Urinary bladder (tissue), 4 donors: ENCODE measurements at places on chromosomes 6 and 20.
A peak's percentile ranks its signal among the peaks of the same experiment; 100 is the strongest.

DNA sequence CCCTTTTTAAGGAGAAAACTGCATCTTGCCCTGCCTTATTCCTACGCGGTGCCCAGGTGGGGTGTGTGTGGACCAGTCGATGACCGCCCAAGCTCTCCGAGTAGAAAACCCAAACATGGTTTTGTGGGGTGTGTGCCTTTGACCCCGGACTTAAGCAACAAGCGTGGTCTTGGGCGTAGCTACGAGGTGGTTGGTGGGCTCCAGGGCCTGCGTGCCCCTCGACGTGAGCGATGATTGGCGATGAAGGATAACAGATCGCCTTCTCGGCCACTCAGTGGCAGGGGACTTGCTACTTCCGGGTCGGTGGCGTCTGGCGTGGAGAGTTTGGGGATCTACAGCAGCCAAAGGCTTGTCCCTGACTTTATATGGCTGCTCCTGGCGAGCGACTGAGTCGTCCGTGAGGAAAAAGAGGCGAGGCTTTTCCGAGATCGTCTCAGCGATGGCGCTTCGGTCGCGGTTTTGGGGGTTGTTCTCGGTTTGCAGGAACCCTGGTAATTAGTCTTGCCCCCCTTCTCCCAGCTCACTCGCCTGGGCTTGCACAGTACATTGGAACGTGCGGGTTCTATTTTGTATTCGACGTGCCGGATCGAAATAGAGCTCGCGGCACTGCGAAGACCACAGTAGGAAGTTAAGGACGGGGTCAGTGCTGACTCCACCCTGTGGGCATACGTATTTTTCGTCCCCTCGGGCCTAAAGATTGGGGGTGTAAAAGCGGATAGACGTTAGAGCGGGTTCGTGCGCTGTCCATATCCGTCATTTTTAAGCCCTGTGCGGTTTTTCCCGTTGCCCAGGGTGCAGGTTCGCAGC, at the start of gene MRPL18:
TSS of gene MRPL18 (plus strand) at position 319 of the 807 bp plus-strand sequence. CDS start at position 440, 121 bp downstream.
- DNase-seq: peak; percentile 95

GRCh38 chr6:28371706-28372451, 22.1 kb downstream of the ZKSCAN3 start:
- no peak for DNase-seq

- no peak for DNase-seq
These were observed 35.3 kb downstream of the C6orf52 start for GRCh38 chr6:10658910-10659698.

DNA sequence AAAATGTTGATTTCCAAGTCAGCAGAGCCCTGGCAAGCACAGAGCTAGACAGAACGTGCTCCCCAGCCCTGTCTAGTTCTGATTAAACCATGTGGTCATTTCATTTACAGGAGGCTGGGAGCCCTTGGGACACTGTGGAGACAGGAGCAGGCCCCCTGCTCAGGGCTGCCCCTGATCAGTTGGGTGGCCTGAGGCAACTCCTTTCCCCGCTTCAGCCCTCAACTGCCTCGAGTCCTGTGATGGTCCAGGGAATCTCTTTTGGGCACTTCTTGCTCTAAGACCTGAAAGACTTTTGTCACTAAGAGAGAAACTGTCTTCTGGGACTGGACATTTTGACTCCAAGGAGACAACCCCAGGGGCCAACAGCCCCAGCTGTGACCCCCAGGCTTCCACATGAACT, 13.5 kb downstream of the DYNLRB1 start:
- DNase-seq: no peak

GRCh38 chr20:57437672-57438330, 46.6 kb downstream of the RBM38 start:
- DNase-seq: no peak

GRCh38 chr20:58366866-58367265, 22.2 kb upstream of the VAPB start:
- no peak for DNase-seq

DNA sequence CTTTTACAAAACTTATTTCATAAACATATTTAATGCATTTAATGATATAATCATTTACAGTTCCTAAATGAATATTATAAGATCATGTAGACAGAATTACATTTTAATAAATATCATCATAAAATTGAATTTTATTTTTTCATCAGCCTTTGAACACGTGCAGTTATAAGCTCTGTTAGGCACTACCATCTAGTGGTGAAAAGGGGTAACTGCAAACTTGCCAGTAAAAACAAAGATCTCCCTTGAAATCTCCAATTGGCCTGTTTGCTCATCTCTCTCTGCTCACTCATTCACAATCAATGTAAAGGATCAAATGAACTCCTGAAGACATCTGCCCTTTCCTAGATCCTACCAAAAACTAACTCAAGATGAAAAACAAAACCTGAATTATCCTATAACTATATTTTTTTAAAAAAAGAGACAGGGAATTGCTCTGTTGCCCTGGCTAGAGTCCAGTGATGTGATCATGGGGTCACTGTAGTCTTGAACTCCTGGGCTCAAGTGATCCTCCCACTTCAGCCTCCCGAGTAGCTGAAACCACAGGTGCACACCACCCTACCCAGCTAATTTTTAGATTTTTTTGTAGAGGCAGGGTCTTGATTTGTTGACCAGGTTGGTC, 31.7 kb downstream of the SAMHD1 start:
- DNase-seq: peak; percentile 13

DNA sequence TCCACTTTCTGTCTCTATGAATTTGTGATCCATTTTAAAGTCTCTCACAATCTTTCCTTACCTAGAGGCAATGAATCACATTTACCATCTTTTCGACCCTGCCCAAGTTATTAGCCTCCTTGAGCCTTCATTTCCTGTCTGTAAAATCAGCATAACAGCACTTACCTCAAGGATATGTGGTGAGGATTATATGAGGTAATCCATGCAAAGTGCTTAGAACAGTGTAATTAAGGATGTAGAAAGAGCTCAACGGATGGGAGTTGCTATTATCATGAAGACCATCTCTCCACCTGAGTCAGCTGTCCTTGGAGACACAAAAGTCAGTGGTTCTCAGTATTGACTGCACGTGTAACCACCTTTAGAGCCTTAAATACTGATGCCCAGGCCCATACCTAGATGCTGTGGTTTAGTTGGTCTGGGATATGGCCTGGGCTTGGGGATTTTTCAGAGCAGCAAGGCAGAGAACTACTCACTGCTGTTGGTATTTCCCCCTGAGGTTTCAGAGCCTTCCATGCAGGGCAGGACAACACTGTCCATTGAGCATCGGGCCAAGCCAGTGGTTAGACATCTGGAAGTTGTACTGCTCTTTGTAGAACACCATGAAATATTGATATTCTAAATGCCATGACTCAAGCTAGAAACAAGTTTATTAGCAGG, 55.8 kb downstream of the LYRM2 start:
- no peak for DNase-seq

DNA sequence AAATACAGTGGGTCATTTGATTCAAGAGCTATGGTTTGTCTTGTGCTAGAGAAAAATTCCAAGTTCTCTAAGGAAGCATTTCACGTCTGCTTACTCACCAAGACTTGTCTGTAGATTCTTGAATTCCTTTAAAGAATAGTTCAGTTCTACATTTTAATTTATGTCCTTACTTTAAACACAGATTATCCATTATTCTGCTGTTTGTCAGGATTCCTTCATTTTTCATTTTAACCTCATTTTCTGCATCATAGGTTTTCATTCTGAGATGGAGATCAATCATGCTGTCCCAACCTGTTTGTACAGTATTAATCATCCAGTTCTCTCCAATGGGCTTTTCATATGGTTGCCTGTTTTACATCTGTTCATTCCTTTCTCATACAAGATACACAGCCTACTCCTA, 24.5 kb upstream of the POPDC3 start:
- no peak for DNase-seq

DNA sequence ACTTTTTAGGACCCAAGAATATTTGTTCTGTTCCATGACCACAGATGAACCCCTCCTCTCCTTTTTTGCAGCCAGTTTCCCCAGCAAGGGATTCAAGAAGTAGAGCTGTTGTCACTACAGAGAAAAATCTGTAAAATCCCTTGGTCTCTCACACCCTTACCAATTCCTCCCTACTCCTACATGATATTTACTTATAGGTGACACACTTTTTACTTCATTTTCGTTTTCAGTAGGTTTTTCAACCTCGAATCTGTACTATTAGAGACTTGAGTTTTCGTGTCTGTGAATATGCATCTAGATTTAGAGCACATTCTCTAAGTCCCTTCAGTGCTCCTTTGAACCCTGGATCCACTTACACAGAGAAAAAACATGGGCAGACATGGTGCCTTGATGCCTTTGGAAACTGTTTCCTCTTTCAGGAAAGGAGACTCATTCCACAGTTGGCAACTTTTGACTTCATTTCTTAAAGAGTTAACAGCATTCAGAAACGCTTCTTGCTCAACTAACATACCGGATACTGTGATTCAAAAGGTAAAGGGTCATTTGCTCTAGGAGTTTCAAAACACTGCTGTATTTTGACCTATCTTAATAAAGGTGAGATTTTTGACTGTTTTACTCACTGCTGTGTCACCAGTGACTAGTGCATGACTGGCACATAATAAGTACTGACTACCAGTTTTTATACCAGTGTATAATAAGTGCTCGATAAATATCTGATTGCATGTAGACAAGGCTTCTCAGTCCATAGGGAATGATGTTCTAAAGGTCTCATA, 50.6 kb downstream of the LAMA4 start:
- no peak for DNase-seq

GRCh38 chr6:157535340-157536222, 154.6 kb downstream of the ZDHHC14 start:
- no peak for DNase-seq

GRCh38 chr6:84512391-84512790, 252.0 kb downstream of the TBX18 start:
- no peak for DNase-seq

GRCh38 chr6:34179106-34179720, 33.3 kb upstream of the GRM4 start:
- DNase-seq: no peak

- DNase-seq: no peak
These were observed 16.8 kb downstream of the VEGFA start for GRCh38 chr6:43786664-43787329.

GRCh38 chr6:116492331-116493067, 18.9 kb upstream of the CALHM5 start:
- no peak for DNase-seq

DNA sequence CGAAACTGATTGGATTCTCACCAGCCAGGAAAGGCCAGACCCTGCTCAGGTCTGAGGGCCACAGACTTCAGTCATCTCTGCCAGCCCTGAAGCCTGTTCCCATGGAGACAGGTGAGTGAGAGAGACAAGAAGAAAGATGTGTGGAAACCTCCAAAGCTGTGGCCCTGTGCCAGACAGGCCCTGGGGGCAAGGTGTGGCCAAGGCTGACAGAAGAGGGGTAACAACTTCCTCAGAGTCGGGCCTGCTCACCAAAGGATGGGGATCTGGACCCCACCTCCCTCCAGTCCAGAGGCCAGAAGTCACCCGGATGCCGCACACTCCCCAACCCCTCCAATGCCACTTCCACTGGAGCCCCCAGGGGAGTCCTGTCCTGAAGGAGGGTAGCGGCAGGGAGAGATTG, 73.6 kb downstream of the MDGA1 start:
- DNase-seq: no peak

GRCh38 chr6:37502703-37503291, 3.1 kb upstream of the CCDC167 start:
- no peak for DNase-seq

DNA sequence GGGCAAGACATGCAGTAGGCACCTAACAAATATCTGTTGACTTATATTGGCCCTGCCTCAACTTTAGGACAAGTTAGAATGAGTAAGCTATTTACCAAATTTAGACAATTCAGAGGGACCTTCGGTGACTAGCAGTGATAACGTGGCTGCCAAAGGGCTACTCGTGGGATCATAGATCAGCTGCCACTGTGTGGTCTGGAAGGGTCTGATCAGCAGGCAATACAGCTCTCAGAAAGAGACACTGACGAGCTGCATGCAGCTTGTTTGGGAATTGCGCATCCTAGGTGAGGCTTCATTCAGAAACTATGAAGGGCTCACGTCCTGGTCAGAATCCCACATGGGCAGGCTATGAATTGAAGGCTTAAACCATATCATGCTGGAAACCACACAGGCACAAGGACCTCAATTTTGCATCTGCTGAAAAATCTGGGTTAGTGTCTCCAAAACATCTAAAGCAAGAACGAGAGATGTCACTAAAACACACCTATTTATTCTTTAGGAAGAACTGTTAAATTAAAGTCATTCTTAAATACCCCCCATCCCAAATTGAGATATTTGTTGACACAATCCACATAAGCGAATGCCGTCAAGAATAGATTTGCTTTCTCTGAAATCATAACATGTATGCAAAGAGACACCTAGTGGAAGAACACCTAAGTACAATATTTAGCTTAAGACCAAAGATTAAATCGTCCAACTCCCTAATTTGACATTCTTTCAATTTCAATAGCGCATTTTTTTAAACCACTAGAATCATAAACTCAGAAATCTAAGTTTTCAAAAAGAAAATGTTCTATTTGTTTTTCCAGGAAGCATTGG, 79.6 kb downstream of the IPCEF1 start:
- no peak for DNase-seq

GRCh38 chr6:113352029-113352801, 504.9 kb upstream of the MARCKS start:
- DNase-seq: no peak

DNA sequence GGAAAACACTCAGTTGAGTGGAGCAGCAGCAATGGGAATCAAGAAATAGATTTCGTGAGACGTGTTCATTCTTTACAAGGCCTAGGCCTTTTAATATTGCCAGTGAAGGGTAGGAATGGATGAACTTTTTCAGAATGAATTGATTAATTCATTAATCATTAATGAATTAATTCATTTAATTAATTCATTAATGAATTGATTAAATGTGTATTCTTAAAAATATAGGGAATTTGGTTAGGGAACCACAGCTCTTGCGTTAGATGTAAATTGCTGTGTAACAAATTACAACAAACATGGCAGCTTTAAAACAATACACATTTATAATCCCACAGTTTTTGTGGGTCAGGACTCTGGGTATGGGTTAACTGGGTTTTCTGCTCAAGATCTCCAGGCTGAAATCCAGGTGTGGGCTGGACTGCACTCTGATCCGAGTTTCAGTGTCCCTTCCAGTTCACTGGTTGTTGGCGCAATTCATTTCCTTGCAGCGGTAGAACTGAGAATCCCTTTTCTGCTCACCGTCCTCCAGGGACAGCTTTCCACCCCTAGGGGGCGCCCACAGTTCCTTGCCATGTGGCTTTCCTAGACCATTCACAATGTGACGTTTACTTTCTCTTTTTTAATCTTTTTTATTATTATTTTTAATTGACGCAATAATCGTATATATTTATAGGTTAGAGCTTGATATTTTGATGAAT, 32.8 kb upstream of the BCAS1 start:
- DNase-seq: no peak

- no peak for DNase-seq
These were observed 36.6 kb upstream of the NFATC2 start for GRCh38 chr20:51579137-51579536.
